Non-pigmented ciliary epithelial cell (primary cell): ENCODE measurements at places on chromosomes 5 and 9.

DNA sequence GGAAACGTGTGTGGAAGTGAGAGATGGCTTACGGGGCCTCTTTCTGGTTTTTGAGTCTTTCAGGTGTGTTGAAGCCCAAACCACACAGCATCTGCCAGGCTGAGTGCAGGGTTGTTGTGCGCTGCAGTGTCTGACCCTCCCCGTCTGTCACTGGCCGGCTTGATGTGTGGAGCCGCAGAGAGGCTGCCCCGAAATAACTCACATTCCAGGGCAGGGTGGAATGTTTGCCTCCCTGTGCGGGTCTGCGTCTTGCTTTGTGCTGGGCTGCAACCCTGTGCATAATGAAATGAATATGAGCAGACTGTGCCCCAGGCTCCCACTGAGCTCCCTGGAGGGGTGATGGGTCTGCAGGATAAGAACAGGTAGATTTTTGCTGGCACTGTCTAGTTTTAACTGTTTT is 9.9 kb upstream of the PLEKHG4B start:
- peak; percentile 22 for DNase-seq

DNA sequence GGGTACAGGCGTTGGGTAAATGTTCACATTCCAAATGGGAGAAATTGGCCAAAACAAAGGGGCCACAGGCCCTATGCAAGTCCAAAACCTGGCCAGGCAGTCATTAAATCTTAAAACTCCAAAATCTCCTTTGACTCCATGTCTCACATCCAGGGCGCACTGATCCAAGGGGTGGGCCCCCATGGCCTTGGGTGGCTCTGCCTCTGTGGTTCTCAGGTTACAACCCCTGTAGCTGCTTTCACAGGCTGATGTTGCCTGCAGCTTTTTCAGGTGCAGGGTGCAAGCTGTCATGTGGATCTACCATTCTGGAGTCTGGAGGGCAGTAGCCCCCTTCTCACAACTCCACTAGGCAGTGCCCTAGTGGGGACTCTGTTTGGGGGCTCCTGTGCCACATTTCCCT is 44.8 kb downstream of the NLN start:
- DNase-seq: no peak

DNA sequence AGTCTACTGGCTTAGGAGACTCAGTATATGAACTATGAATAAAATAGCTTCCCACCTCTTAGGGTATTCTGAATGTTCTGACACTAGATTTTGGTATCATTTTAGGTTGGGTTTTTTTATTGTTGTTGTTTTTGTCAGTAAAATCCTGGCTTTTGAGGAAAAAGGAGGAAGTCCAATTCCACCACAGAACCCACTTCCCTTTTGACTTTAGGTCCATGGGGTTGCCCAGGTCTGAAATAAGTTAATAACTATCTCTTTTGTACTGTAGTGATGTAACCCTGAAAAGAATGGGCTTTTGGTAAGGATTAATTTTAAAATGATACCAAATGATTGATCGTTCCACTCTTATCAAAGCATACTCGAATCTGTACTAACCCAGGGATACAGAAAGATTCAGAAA is 29.1 kb upstream of the IL12B start:
- no peak for DNase-seq

DNA sequence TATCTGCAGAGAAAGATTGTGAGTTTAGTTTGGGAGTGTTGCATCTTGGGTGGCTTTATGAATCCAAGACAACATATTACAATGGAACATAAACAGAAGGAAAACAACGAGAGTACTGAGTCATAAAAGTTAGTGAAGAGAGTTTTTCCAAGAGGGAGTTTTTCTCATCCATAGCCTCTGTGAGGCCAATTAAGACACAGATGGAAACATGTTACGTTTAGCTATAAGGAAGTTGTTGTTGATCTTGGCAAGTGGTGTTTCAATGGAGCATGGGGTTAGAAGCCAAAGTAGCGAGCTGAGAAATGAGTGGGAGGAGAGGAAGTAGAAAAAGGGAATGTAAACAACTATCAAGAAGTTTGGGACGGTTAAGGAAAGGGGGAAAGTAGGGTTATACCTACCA is 53.3 kb upstream of the SPATA31D4 start:
- DNase-seq: peak; percentile 75

- no peak for DNase-seq
Measured at GRCh38 chr9:108691614-108692013, 164.2 kb downstream of the ACTL7B start.

DNA sequence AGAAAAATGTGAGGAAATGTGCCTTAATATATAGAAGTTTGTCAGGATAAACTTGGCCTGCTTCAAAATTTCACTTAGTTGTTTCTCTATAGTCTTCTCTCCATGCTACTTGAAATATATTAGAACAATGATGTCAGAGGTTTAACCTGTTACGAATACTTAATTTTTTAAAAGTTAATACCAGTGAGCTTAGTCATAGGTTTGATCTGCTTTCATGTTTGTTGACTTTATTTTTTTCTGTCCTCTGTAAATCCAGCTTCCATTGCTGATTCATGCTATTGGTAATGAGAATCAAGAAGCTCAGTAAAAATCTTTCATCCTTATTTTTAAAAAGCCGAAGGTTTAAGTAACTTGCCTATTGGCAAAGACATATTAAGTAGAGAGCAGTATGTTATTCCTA is 27.9 kb downstream of the BDP1 start:
- DNase-seq: peak; percentile 71

DNA sequence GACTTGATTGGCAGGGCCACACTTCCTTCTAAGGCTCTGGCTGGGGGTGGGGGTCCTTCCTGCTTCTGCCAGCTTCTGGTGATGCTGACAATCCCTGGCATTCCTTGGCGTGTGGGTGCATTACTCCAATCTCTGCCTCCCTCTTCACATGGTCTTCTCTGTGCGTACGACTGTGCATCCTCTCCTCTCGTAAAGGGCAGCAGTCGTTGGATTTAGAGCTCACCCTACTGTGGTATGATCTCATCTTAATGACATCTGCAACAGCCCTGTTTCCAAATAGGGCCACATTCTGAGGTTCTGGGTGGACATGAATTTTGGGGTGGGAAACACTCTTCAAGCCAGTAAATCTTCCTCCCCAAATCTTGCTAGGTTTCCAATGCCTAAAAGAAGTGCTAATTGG is 36.8 kb downstream of the ROPN1L start:
- DNase-seq: no peak

- no peak for DNase-seq
Measured at GRCh38 chr9:79542735-79543620, 28.8 kb upstream of the TLE4 start.

DNA sequence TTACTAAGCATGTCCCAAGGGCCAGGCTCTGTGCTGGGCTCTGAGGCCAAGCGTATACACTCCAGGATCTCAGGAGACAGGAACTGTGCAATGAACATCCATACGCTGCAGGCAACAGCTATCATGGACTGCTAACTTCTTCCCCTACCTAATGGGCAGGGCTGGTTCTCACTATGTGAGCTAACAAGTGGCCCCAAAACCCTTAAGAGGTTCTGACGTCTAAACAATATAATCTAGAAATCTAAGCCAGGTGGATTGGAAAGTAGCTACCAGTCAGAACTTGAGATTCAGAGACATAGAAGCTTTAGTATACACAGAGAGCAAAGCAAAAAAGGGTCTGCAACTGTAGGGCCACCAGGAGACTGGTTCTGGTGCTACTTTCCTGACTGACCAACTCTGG is 27.6 kb downstream of the ABCA1 start:
- DNase-seq: no peak

DNA sequence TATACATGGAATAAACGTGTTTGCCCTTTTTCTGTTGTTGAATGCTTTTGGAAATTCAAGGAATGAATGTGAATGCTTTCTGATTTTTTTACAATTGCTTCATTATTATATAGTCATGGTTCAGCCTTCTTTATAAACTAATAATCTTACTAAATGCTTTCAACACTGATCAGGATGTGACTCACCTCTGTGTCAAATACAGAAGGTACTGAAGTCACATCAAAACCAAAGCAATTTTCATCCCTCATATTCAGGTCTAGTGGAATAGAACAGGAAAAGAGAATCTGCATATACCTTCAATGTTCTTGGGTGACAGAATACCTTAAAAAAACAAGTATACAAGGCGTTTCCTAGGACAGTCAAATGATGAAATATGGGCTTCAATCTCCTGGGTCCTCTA is 170.7 kb downstream of the PDE4D start:
- DNase-seq: no peak

DNA sequence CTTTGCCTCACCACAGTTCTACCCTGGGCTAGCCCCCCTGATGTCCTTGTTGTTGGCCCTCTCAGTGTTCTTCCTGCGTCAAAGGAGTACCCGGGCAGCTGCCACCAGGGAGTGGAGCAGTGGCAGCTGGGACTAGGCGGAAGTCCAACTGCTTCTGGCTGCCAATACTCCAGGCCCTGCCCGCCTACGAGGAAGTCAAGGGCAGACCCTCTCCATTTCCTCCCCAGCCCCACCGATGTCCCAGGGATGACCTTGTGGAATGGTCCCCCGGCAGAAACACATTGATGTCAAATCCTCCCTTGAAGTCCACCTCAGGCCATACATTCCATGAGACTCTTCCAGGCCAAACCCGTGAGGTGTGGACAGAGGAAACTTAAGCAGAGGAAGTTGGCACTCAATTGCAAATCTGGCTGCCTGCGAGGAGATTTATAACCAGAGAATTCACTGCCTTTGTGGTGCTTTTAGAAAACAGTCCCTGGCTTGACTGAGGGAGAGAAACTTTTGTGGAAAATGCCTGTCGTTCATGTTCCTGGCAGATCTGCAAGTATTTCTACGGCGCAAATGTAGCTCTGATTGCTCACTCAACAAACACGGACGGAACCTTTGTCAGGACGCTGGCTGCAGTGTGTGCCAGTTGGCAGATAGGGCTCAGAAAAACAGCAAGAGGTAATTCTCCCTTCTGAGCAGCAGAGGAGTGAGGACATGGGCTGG is 339.7 kb downstream of the RAB3C start:
- no peak for DNase-seq

GRCh38 chr9:125626187-125626586 is 80.8 kb downstream of the MAPKAP1 start:
- no peak for DNase-seq

- DNase-seq: no peak
Measured at GRCh38 chr5:96516631-96517071, 83.6 kb upstream of the PCSK1 start.

DNA sequence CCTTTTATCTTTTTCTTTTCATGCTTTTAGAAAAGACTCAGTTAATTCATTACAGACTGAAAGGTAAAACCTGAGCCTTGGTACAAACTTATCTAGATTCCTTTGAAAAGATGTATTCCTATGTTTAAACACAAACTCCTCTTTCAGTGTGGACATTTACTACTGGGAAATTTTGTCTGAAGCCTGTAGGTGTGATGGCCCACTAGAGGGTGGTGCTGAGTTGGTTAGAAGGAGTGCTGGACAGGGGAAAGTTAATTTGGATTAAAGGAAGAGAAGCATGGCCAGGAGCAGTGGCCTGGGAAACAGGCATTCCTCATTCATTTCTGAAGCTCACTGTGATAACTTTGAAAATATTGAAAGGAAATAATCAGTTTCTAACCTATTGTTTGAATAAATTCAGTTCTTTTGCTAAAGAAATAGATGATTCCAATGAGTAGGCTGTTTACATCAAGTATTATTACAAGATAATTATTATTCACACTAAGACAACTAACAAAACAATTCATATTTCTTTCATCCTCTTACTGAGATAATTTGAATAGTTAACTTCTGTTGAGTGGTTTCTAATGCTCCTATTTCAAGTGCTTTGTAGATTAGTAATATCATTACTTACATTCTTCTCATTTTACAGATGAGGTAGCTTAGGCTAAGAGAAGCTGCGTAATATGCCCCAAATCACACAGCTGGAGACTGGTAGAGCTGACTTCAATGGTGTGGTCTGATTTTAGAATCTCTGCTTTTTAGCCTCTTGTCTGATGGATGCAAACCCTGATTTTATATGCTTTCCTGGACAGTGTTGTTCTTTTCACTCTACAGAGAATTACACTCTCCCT is 150.9 kb downstream of the ADGRV1 start:
- DNase-seq: peak; percentile 24

DNA sequence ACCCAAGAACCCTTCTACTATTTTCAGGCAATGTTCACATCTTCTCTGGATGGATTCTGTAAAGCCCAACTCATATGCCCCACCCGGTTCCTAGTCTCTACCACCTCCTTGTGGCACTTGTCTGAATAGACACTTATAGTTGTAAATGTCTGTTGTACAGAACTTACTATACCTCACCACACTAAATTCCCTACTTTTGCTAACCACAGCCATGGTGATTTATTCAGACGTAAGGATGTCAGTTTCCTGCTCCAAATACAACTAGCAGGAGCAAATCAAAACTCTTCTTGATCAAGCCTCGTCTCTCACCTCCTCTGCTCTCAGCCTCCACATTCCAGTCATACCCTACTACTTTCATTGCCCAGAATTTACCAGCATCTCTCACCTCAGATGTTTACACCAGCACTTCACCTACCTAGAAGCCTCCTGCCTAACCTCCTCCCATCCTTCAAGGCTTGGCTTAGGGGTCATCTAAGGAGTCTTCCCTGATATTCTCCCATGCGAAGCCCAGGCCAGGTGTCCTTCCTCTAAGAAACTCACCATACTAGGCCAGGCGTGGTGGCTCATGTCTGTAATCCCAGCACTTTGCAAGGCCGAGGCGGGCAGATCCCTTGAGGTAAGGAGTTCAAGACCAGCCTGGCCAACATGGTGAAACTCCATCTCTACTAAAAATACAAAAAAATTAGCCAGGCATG is 75.5 kb downstream of the MAPKAP1 start:
- DNase-seq: no peak

- no peak for DNase-seq
Measured at GRCh38 chr9:132670457-132671391, at the start of gene GTF3C4. GTF3C4 (plus strand) TSS chr9:132670464; CDS start chr9:132670599, 135 bp downstream.

DNA sequence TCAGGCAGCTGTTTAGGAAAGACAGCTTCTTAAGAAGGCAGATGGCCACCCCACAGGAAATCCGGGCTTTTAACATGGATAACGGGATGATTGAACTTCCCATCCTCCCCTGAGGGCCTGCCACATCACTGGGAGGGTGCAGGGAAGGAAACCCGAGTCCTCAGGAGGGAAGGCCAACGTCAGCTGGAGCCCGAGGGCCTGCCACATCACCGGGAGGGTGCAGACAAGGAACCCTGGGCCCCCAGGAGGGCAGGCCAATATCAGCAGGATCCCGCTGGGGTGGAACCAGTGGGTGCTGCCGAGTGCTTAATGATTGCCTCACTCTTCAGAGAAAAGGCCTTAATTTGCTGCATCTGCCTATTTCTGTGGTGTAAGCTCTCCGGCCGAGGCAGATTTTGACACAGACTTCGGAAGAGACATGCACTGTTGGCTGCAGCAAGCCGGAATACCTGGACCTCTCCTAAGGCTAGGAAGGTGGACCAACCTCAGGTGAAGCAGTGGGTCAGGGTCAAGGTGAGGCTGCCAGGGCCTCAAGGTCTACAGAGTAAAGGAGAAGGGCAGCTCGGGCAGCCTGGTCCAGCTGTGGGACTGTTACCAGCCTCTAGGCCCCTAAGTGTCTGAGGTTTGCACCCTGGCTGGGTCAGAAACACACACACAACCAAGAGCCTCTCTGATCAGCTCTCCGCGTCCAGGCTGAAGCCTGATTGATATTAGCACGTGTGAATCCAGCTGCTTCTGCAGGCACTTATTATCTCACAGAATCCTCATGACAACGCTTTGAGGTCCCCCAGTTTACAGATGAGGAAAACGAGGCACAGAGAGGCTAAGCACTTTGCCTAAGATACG is 14.8 kb upstream of the COL5A1 start:
- no peak for DNase-seq
